ENCODE measurements at places on chromosomes 12 and 14. TPM values are rescaled to one million over a fixed set of nuclear protein-coding genes. Genes with fewer than 3 reads are reported as not detected.

Gene TSPAN8
- total RNA-seq = not detected

GRCh38 chr12:84161296-84161695, 751.3 kb downstream of the SLC6A15 start:
- no peak for DNase-seq

Gene TSHR
- total RNA-seq = 0.13 TPM

DNA sequence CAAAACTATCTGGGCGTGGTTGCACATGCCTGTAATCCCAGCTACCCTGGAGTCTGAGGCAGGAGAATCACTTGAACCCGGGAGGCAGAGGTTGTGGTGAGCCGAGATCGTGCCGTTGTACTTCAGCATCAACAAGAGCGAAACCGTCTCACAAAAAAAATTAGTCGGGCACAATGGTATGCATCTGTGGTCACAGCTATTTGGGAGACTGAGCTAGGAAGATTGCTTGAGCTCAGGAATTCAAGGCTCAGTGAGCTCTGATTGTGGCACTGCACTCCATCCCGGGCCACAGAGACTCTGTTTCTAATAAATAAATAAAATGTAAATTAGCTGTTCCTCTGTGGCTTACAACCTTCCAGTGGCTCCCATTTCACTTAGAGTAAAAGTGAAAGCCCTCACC, 28.0 kb downstream of the RCOR1 start:
- DNase-seq = no peak

- no peak for DNase-seq
Measured at GRCh38 chr12:97181571-97182265, 274.7 kb downstream of the NEDD1 start.

DNA sequence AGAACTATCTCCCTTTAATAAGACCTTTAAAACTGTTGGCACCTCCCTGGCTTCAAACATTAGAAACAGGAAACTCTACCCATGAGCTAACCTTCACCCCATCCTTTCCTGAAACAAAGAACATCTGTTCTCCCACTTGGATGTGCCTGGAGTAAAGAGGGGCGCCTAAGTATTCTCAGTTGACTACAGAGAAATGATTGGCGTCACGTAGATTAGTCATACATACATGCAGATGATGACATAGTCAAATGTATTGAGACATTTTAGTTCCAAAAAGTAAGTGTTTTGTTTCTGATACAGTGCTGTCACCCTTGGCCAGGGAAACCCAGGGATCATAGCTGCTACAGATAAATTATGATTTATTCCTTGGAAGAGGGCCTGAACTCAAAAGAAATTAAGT, 260.0 kb upstream of the PLEKHG7 start:
- no peak for DNase-seq

DNA sequence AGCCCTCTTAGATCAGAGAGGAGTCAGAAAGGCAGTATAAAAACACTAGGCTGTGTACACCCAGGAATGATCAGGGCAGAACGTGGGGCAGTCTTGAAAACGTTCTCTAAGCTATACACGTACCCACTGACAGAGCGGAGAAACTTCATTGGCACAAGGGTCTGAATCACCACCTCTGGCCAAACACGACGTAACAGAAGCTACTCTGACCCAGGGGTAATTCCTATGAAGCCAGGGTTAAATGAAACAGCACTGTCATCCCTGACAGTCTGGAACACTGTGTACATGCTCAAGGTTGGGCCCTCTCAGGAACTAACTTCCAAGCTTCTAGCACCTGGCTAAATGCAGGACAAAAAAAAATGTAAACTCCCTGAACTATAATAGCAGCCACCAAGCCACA, 38.4 kb downstream of the PARP11 start:
- no peak for DNase-seq

Gene CD4
- 205 TPM for total RNA-seq

Gene GPR68
- total RNA-seq = 12.4 TPM

DNA sequence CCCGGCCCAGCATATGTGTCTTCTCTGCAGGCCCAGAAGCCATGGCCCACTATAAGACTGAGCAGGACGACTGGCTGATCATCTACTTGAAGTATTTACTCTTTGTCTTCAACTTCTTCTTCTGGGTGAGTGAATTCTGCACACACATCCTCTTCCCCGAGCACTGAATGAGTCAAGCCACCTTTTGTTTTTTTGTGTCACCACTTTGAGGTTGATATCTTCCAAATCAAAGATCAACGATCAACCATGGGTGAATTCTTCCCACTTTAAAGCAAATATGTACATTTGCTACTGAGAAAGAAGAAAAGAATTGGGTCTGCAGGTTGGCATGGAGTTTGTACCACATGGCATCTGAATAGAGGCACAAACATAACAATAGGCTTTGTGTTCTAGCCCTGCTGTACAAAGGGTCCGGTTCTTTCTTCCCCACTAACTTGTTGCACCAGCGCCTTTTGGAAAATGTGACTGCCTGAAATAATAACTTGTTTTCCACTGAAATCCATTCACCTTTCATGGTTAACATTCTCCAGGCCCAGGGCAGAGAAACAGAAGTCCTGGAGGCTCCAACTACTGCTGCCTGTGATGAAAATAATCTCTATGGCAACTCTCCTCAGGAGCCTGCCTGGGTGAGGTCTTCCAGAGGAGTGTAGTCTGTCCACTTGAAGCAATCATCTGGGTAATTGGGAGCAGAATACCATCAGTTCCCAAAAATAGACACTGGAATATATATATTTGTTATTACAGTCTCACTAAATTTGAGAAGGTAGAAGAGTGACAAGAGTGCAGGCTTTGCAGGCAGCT, 27.6 kb downstream of the TSPAN11 start:
- DNase-seq = no peak

DNA sequence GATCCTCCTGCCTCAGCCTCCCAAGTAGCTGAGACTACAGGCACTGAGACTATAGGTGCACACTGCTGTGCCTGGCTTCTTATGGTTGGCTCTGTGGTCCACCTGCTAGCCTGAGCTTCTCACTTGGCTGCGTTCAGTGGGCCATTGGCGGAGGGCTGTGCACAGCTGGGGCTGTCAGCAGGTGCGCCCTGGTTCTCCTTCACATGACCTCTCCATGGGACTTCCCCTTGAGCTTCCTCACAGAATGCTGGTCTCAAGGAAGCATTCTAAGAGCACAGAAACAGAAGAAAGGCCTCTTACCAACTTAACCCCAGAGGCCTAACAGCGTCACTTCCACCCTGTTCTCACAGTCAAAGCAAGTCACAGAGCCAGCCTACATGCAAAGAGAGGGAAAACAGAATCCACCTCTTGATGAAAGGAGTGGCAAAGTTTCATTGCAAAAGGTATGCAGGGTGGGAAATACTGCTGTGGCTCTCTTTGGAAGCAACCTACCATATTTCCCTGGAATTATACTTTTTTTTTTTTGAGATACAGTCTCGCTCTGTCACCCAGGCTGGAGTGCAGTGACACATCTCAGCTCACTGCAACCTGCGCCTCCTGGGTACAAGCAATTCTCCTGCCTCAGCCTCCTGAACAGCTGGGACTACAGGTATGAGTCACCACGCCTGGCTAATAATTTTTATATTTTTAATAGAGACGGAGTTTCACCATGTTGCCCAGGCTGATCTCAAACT, 9.3 kb downstream of the RILPL2 start:
- peak; percentile 18 for DNase-seq

DNA sequence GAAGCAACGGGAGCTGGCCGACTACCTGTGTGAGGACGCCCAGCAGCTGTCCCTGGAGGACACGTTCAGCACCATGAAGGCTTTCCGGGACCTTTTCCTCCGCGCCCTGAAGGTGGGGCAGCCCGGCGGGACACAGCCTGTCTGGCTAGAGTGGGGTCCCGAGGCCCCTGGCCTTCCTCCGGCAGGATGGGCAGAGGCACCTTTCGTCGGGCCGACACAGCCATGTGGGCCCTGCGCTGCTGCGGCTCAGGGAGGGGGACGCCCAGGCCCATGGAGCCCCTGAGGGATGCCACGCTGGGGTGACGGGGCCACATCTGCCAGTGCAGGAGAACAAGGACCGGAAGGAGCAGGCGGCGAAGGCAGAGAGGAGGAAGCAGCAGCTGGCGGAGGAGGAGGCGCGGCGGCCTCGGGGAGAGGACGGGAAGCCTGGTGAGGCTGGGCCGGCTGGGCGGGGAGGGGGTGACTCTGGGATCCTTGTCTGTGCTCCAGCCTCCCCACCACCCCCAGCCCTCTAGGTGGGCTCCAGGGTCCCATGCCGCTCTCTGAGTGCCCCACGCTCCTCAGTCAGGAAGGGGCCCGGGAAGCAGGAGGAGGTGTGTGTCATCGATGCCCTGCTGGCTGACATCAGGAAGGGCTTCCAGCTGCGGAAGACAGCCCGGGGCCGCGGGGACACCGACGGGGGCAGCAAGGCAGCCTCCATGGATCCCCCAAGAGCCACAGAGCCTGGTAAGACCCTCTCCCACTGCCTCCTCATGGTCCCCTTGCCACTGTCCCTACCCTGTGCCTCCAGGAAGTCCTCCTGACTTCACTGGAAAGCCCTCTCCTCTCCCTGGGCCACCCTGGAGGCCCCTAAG, 10.9 kb upstream of the ADSS1 start:
- no peak for DNase-seq

DNA sequence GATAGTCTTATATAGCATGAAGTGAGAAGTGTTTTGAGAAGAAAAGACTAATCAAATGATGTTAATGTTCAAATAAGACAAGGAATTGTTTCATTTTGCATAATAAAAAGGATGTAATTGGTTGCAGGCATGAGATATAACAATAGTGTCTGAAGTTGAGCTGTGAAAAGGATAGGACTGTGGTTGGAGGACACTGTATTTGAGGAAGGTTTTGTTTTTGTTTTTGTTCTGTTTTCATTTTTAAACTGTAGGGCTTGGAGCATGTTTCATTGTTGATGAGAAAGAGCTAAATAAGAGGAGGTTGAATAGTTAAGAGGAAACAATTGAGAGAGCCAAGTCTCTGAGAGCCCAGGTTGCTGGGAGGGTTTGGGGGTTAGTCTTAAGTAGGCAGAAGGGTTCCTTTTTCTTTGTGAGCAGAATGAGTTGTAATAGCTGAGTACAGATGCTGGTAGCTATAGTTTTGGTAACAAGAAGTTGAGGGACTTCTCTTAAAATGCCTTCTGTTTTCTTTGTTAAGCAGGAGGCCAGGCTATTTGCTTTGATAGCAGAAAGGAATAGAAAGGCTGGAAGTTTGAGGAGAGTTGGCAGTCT, 58.4 kb downstream of the CCDC91 start:
- no peak for DNase-seq

Gene LRFN5
- not detected for total RNA-seq

Gene SDR9C7
- not detected for total RNA-seq
